Cardiac ventricle fibroblast (primary cell): ENCODE measurements at places on chromosomes 4 and X. TPM values are rescaled to one million over a fixed set of nuclear protein-coding genes. Genes with fewer than 3 reads are reported as not detected.

IL13RA1 gene
- 46.7 and 52.0 TPM in 2 replicates for total RNA-seq

NAA10 gene
- 46.2 and 49.9 TPM in 2 replicates for total RNA-seq

TCEAL9 gene
- total RNA-seq: 124 and 134 TPM in 2 replicates

NDUFA1 gene
- total RNA-seq: 55.6 and 67.8 TPM in 2 replicates

CLNK gene
- total RNA-seq: not detected in 2 replicates

AREG gene
- total RNA-seq: 9.2 and 13.9 TPM in 2 replicates

UBQLN2 gene
- 22.9 and 24.1 TPM in 2 replicates for total RNA-seq

MUC7 gene
- not detected in 2 replicates for total RNA-seq

XAGE5 gene
- not detected in 2 replicates for total RNA-seq

DLG3 gene
- total RNA-seq: 4.3 and 12.3 TPM in 2 replicates

TMPRSS11B gene
- total RNA-seq: not detected in 2 replicates

GAGE12F gene
- not detected in 2 replicates for total RNA-seq

TCEAL7 gene
- total RNA-seq: 6.4 and 8.0 TPM in 2 replicates

WNK3 gene
- 0.81 and 1.4 TPM in 2 replicates for total RNA-seq

FAM47A gene
- not detected in 2 replicates for total RNA-seq

FAM9C gene
- total RNA-seq: not detected in 2 replicates

MTMR1 gene
- total RNA-seq: 7.2 and 12.0 TPM in 2 replicates

CYSLTR1 gene
- not detected in 2 replicates for total RNA-seq

C4orf36 gene
- total RNA-seq: not detected in 2 replicates

KLB gene
- 0.05 TPM in 1 of 2 replicates, not detected in the other for total RNA-seq

NWD2 gene
- total RNA-seq: not detected in 2 replicates

FHL1 gene
- total RNA-seq: 76.8 and 78.3 TPM in 2 replicates

IL2RG gene
- total RNA-seq: not detected in 2 replicates

CTAG1B gene
- total RNA-seq: not detected in 2 replicates
